Panc1 (cell line): ENCODE measurements at places on chromosomes 1 and 21.
A peak's percentile ranks its signal among the peaks of the same experiment; 100 is the strongest.

DNA sequence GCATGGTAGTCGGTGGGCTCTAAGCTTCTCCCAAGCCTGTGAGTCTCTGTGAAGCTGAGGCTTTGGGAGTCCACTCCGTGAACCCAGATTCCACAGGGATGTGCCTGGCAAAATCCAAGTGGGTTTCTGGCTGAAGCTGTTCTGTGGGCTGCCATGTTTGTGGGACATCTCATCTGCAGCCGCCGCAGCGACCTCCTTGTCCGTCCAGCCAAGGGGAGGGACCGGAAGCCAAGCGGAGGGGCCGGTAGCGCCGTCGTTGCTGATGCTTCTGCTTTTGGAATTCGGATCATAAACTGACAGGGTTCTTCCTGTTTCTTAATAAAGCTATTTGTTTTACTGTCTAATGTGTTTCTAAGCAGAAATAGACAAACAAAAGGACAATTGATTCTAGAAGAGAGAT, 13.3 kb downstream of the KIF26B start:
- no peaks in the 10 kb centered on the region for H3K36me3 ChIP-seq
- no peak overlapping the region for H3K27ac ChIP-seq
- H3K4me1 ChIP-seq: no peaks in the 10 kb centered on the region

- H3K4me1 ChIP-seq: no peaks in the 10 kb centered on the region
- no peak overlapping the region for H3K27ac ChIP-seq
- H3K4me3 ChIP-seq: no peak overlapping the region
- no peaks in the 10 kb centered on the region for H3K27me3 ChIP-seq
- DNase-seq: no peak
Observed at GRCh38 chr1:67189953-67190352, 23.7 kb downstream of the IL23R start.

DNA sequence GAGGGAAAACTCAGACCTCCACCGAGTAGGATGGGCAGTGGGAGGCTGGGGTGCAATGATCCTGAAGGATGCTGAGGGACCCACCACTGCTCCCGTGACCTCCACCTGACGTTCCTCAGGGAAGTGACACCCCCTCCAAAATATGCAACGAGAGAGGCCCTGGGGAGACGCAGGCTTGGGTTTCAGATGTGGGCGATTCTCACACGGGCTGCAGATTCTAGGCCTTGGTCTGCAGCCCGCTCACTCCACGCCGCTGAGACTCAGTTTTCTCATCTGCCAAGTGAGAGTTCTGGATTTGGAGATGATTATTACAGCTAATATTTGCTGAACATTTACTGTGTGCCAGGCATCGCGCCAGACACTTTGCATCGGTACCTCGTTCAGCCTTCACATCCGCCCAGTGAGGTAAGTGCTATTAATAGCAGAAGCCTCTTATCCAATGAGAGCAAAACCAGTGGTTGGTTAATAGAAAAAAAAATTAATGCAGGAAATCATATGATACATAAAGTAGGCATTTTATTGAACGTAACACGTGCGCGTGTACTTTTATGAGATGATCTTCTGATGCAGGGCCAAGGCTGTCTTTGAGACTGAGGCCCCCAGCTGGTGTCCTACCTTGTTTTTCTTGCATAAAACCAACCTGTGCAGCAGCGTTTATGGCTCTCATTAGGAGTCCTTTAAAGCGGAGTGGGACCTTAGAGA, 102.0 kb upstream of the RUNX3 start:
- H3K27me3 ChIP-seq: no peaks in the 10 kb centered on the region
- H3K4me1 ChIP-seq: no peaks in the 10 kb centered on the region
- no peak for DNase-seq

GRCh38 chr1:228807904-228808605, 72.8 kb downstream of the RHOU start:
- H3K36me3 ChIP-seq: no peaks in the 10 kb centered on the region
- H3K4me3 ChIP-seq: no peak overlapping the region
- no peaks in the 10 kb centered on the region for H3K27me3 ChIP-seq
- no peaks in the 10 kb centered on the region for H3K4me1 ChIP-seq
- no peak for DNase-seq
- no peak overlapping the region for H3K27ac ChIP-seq

DNA sequence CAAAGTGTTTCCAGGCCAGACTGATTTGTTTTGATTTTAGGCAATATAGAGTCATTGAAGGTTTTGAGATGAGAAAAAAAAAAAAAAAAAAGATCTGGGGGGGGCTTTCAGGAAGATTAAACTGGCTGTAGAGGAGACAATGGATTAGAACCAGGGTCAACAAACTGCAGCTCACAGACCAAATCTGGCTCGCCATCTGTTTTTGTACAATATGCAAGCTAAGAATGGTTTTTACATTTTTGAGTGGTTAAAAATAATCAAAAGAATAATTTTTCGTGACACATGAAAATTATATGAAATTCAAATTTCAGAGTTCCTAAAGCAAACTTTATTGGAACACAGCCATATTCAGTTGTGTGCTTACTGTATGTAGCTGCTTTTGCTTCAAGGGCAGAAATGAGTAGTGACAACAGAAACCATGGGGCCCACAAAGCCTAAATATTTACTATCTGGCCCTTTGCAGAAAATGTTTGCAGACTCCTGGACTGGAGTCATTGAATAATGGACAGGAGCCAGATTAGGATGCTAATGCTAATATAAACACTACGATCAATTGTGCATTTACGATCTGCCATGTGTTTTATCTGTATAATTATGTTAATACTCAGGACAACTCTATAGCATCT, 375.7 kb upstream of the DAB1 start:
- no peaks in the 10 kb centered on the region for H3K27me3 ChIP-seq
- H3K4me3 ChIP-seq: no peak overlapping the region
- no peak for DNase-seq
- no peak overlapping the region for H3K27ac ChIP-seq
- H3K36me3 ChIP-seq: no peaks in the 10 kb centered on the region

DNA sequence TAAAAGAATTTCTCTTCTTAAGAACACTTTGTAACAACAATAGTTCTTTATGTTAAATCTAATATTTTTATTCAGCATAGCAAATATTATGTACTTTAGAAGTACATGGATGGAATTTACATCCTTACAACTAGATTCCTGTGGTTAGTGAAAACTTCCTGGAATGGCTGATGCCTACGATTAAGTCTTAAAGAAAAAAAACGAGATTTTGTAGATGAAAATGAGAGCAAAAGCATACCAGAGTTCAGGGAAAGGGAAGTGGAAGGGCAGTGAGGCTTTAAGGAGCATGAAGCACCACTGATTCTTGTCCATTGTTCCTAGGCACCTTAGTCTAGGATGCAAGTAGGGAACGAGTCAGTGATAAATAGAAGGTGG, 26.7 kb downstream of the CFH start:
- H3K27ac ChIP-seq: no peak overlapping the region
- no peaks in the 10 kb centered on the region for H3K36me3 ChIP-seq
- H3K4me1 ChIP-seq: no peaks in the 10 kb centered on the region

- no peaks in the 10 kb centered on the region for H3K27me3 ChIP-seq
- DNase-seq: peak; percentile 74
- H3K36me3 ChIP-seq: no peaks in the 10 kb centered on the region
- H3K4me3 ChIP-seq: no peak overlapping the region
Observed at GRCh38 chr1:205325334-205325884, 3.9 kb upstream of the NUAK2 start.

GRCh38 chr1:155210314-155211104, 2.0 kb downstream of the MTX1 start:
- peak overlapping the region; percentile 90; the same call in 1 of the 2 replicates for H3K27ac ChIP-seq
- DNase-seq: no peak
- H3K27me3 ChIP-seq: no peaks in the 10 kb centered on the region
- H3K36me3 ChIP-seq: peaks cover 6% of the 10 kb centered on the region; the same call in 1 of the 2 replicates
- no peak overlapping the region for H3K4me3 ChIP-seq
- peaks cover 19% of the 10 kb centered on the region for H3K4me1 ChIP-seq

DNA sequence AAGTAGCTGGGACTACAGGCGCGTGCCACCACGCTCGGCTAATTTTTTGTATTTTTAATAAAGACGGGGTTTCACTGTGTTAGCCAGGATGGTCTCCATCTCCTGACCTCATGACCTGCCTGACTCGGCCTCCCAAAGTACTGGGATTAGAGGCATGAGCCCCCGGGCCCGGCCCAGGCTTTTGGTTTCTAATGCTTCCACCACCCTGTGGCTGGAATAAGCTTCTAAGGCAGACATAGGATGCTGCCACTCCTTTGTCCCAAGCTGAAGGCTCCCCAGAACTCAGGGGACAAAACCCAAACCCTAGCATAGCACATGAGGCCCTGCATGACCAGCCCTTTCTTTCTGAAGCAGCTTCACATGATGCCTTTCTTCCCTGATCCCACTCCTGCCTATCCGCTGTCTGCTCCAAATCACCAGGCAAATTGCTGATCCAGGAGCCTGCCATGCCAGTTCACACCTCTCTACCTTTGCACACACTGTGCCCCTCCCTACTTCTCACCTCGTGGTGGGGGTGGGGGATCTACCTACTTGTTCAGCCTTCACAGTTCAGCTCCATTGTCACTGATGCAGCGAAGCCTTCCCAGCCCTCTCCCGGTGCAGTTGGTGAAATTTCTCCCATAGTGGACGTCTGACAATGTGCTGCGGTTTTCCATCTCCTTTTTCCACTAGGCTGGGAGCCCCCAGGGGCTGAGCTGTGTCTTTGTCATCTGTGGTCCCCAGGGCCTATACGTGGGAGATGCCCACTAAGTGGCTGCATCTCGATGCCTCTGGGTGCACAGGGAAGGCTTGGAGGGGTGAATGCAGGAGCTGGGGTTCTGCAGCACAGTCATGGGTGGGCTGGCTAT, 6.9 kb downstream of the PTPRU start:
- no peaks in the 10 kb centered on the region; the same call in 1 of the 2 replicates for H3K4me1 ChIP-seq
- H3K4me3 ChIP-seq: no peak overlapping the region
- H3K36me3 ChIP-seq: no peaks in the 10 kb centered on the region

- H3K36me3 ChIP-seq: no peaks in the 10 kb centered on the region
- H3K4me1 ChIP-seq: no peaks in the 10 kb centered on the region
- H3K27me3 ChIP-seq: no peaks in the 10 kb centered on the region
- H3K4me3 ChIP-seq: no peak overlapping the region
- H3K27ac ChIP-seq: no peak overlapping the region
Observed at GRCh38 chr1:168824418-168825065, 95.5 kb upstream of the DPT start.

- H3K4me1 ChIP-seq: peaks cover 11% of the 10 kb centered on the region; the same call in 1 of the 2 replicates
- no peak for DNase-seq
- no peaks in the 10 kb centered on the region for H3K27me3 ChIP-seq
- no peak overlapping the region for H3K4me3 ChIP-seq
- no peak overlapping the region for H3K27ac ChIP-seq
Observed at GRCh38 chr1:151832318-151832980, 847 bp upstream of the RORC start.

DNA sequence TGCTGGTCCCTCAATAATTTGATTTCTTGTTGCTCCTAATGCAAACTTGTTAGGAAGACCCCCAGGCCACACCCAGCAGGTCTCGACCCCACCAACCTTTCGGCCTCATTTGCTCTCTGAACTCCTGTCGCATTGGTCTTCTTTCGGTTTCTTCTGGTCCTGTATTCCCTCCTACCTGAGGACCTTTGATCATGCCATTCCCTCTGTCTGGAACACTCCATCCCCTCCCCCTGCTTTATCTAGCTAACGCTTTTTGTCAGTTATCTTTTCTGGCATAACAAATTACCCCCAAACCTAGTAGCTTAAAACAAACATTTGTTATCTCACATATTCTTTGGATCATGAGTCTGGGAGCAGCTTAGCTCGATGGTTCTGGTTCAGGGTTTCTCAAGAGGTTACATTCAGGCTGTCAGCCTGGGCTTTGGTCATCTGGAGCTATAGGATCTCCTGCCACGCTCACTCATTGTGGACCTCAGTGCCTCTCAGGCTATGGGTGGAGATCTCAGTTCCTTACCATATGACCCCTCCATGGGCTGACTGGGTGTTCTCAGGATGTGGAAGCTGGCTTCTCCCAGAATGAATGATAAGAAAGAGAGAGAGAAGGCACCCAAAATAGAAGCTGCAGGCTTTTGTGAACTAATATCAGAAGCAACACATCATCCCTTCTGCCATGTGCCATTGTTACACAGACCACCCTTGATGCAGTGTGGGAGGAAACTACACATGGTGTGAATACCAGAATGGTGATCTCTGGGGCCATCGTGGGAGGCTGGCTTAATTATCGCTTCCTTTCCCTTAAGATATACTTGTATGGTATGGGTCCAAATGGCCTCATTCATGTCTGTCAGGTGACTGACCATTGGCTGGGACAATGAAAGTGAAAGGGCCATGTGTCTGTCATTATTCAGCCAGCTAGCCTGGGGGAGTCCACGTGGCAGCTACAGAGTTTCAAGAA, 29.1 kb upstream of the BCAR3 start:
- no peak overlapping the region for H3K27ac ChIP-seq
- H3K36me3 ChIP-seq: no peaks in the 10 kb centered on the region
- no peaks in the 10 kb centered on the region for H3K4me1 ChIP-seq
- DNase-seq: no peak

DNA sequence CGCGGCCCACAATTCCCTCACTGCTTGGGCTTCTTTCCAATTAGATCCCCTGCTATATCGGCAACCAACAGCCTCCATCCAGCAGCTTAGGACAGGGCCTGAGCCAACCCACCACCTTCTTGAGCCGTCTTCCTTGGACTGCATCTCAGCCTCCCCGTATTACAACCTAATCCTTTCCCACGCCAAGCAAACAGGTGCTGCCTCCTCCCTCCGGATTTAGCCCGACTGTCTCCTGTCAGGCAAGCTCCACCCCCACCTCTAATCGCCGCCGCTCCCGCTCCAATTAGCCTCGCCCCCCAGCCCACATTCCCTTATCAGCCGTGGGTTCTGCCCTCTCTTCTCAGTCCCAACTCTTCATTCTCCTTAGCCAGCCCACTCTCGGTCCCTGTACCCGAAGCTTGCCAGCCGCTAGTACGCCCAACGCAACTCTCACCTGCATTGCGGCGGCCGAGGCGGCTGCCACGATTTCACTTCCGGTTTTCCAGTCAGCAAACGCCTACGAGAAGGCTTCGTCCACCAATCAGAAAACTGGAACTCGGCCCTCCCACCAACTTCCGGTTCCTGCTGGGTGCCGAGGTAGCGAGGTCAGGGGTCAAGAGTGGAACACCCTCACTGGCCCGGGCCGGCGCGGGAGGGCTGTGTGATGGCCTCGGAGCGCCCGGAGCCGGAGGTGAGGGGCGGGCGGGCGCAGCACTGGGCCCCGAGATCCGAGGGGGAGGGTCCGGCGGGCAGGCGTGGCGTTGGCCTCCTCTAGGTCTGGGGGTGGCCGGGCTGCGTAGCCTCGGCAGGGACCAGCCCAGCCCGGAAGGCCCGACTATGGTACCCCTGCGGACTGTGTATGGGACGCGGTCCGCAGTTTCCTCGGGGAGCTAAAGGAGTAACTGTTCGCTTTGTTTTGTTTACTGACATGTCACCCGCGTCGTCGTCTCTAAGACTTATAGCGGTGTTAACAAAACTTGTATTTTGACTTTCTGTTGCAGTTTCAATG, at the start of the genes MED8 and SZT2:
MED8 (minus strand) TSS at position 475 of the 988 bp plus-strand sequence; CDS start at position 439, 36 bp downstream.
SZT2 (plus strand) TSS at position 574 of the 988 bp plus-strand sequence; CDS start at position 644, 70 bp downstream.
- peak within 1 kb of the TSS; percentile 90 for H3K27ac ChIP-seq
- H3K27me3 ChIP-seq: no peaks in the 10 kb centered on the region
- peaks cover 20% of the 10 kb centered on the region; the same call in 1 of the 2 replicates for H3K36me3 ChIP-seq
- peak within 1 kb of the TSS; percentile 81 for H3K4me3 ChIP-seq
- DNase-seq: peak; percentile 90
- H3K4me1 ChIP-seq: peaks cover 14% of the 10 kb centered on the region

- H3K4me1 ChIP-seq: no peaks in the 10 kb centered on the region
- DNase-seq: no peak
- H3K27ac ChIP-seq: no peak overlapping the region
- H3K4me3 ChIP-seq: no peak overlapping the region
- no peaks in the 10 kb centered on the region for H3K36me3 ChIP-seq
- no peaks in the 10 kb centered on the region for H3K27me3 ChIP-seq
Observed at GRCh38 chr1:48718116-48718630, 58.5 kb downstream of the BEND5 start.

GRCh38 chr1:17639703-17640340, 100.3 kb downstream of the ARHGEF10L start:
- H3K4me3 ChIP-seq: no peak overlapping the region
- no peak overlapping the region for H3K27ac ChIP-seq
- DNase-seq: no peak
- no peaks in the 10 kb centered on the region for H3K4me1 ChIP-seq
- H3K27me3 ChIP-seq: no peaks in the 10 kb centered on the region

- DNase-seq: no peak
- no peaks in the 10 kb centered on the region for H3K36me3 ChIP-seq
Observed at GRCh38 chr1:7717748-7718368, 53.2 kb upstream of the VAMP3 start.
